Mesothelial cell of epicardium (in vitro differentiated cells): ENCODE measurements at places on chromosomes 4 and X.

DNA sequence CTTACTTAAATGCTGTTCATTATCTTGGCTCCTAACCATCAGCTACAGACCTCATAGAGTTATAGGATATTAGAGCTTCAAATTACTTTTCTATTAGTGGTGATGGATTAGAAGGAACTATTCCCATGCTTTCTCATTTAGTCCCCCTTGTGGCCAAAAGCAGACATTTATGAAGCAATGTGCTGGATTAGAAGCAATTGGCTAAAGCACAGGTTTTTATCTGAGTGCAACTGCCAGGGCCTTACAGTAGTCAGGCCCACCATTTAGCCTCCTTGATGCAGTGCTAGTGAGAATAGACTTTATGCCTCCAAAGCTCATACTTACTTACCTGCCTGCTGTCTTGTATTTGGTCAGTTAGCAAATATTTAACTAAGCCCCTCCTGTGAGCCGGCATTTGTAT lies 93.0 kb downstream of the TSPAN7 start:
- no peak for DNase-seq

GRCh38 chrX:100850317-100850716 lies 23.8 kb downstream of the NOX1 start:
- no peak for DNase-seq

- DNase-seq: no peak
Observed at GRCh38 chr4:3424522-3425095, 17.2 kb upstream of the HGFAC start.

DNA sequence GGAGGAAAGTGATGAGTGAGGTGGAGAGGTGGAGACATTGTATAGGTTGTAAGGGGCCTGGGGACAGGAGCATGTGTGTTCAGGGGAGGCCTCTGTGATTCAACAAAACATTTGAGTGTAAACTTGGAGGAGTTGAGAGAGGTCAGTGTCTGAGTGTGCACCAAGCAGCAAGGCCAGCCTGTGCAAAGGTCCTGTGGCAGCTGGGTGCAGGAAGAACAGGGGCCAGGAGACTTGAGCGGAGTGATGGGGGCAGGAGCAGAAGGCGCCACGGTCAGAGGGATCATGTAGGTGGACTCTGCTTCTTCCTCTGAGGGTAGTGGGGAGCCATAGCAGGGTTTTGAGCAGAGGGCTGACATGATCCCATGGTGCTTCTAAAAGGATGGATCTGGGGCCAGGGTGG lies 9.6 kb upstream of the PSAPL1 start:
- no peak for DNase-seq

DNA sequence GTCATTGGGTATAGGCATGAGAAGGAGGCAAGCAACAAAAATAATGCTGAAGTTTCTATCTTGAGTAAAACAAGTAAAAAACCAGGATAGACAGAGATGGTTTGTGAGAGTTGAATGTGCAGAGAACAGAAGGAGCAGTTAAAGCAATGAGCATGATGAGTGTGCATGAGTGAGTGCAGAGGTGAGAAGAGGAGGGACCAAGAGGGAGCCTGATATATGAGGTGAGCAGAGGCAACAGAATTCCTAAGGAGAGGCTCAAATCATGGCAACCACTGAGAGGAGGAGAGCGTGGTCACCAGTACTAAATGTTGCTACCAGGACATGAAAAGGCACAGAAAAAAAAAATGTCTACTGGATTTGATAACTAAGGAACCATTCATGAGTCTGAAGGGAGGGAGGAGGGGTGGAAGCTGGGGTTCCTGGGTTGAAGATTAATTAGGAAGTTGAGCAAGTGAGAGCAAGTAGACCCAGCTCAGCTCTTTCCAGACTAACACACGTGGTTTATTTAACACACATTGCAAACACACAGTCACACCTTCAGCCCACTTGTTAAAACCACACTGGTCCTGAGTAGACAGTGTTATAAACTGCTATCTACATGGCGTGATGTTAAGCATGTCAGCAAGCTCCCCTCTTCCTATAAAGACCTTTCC lies 69.0 kb upstream of the IQCM start:
- DNase-seq: no peak

GRCh38 chr4:108072300-108072699 lies 82.6 kb downstream of the HADH start:
- DNase-seq: no peak

- DNase-seq: no peak
Observed at GRCh38 chr4:173508386-173509035, 21.5 kb downstream of the HAND2 start.

- DNase-seq: no peak
Observed at GRCh38 chr4:40601641-40602040, 28.0 kb downstream of the RBM47 start.

- DNase-seq: no peak
Observed at GRCh38 chrX:134999469-134999868, 8.7 kb downstream of the SMIM10 start.

DNA sequence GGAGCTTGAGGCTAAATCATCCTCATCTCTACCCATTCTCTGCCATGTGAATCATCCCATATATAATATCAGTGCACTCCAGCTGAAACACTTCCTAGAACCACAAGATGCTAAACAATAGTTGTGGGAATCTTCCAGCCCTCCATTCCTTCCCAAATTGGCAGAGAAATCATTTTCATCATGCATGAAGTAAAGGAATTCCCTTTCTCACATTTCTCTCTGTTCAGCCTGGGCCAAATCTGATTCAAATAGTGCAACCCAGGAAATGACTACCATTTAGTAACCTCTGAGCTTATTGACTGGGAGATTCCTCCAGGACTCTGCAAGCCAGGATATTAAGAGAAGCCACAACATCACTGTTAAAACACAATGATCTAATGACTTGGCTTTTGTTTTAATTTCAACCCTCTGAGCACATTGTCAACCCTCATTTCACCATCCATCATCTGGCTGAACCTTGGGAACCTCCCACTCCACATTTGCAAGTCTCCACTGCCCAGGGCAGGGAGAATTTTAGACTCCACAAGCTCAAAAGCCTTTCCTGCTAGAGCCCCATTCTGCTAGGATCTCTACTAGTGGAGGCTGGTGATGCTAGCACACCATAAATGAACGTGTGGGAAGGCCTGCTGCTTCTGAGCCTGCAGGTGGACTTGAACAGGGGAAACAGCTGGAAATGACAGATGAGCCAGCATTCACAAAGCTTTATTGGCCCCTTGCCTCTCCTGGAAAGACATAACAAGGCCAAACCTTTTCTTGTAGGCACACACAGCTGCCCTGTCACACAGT lies 133.9 kb downstream of the TET2 start:
- no peak for DNase-seq

DNA sequence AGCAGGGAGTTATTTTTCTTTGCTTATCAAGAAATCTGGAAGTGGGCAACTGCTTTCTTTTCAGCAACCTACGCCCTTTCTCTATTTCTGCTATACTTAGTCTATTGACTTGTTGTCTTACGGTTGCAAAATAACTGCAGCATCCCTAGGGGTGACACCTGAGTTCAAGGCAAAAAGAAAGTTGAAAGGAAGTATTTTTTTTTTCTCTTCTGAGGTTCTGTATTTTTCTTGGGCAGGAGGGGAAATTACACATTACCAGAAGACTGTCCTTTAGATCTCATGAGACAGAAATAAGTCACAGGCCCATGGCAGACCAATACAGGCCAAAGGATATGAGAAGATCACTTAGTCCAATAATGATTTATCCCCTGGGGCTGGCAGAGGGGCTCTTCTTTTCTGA lies 204.7 kb upstream of the CASK start:
- no peak for DNase-seq

- no peak for DNase-seq
Observed at GRCh38 chrX:118100091-118100490, 16.5 kb downstream of the KLHL13 start.

DNA sequence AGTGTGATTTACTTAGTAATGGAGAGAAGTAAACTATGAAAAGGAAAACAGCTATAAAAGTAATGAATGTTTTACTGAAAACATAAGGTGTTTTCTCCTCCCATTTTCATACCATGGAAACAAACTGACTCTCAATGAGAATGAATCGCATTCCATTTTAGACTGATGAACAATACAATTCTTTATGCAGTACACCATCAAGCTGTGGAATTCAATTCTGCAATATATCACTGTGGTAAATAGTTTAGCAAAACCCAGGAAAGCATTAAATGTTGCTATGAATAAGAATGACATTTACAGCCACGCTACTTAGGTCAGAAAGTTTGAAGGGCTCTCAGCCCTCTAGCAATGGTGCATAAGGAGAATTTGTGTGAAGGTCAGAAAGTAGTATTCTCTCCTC lies 7.4 kb downstream of the DCAF8L2 start:
- no peak for DNase-seq

DNA sequence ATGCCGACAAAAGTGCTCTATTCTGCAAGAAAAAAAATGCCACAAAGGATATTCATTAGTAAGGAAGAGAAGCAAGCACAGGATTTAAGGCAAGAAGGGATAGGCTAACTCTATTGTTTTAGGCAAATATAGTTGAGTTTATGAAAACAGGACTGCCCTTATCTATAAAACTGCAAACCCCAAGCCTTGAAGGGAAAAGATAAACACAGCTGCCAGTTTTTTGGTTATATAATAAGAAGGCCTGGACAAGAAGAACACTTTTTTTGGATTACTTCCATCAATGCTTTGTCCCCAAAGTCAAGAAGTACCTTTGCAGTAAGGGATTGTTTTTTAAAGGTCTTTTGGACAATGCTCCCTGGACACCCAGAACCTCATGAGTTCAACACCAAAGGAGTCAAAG lies 45.4 kb upstream of the WWC2 start:
- DNase-seq: no peak

GRCh38 chrX:17580539-17581152 lies 156.6 kb upstream of the SCML1 start:
- no peak for DNase-seq
